ENCODE measurements at places on chromosomes 11 and 22.
A peak's percentile ranks its signal among the peaks of the same experiment; 100 is the strongest.

- DNase-seq: peak; percentile 30
Observed at GRCh38 chr11:78961937-78962701, 387.5 kb upstream of the NARS2 start.

DNA sequence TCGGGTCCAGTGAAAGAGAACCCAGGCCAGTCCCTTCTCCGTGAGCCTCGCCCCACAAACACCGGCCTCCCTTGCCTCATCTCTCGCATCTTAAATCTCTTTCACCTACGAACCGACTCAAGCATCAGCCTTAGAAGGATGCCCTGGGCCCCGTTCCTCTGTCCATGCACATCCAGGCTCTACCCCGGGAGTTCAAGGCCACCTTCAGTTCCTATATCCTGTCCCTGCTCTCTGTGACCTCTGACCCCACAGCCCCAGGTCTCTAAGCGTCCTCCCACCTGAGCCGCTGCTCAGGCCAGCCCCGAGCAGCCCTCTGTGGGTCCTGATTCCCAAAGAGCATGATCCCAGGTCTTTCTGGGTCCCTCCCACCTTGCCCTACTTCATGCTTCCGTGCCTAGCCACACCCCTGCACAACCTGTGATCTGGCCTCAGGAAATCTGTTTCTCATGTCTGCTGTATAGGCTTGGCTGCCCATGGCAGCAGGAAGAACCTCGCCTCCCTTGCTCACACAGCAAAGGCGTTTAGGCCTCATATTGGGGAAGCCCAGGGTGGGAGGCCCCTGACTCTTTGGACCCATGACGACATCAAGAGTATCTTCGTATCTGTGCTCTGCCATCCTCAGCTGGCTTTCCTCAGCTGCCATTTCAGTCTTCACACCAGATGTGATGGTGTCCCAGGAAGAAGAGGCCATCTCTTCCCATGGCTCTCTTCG is 77.5 kb upstream of the SEPTIN5 start:
- DNase-seq: no peak

GRCh38 chr11:35009191-35009943 is 92.9 kb downstream of the PDHX start:
- peak; percentile 85 for DNase-seq

DNA sequence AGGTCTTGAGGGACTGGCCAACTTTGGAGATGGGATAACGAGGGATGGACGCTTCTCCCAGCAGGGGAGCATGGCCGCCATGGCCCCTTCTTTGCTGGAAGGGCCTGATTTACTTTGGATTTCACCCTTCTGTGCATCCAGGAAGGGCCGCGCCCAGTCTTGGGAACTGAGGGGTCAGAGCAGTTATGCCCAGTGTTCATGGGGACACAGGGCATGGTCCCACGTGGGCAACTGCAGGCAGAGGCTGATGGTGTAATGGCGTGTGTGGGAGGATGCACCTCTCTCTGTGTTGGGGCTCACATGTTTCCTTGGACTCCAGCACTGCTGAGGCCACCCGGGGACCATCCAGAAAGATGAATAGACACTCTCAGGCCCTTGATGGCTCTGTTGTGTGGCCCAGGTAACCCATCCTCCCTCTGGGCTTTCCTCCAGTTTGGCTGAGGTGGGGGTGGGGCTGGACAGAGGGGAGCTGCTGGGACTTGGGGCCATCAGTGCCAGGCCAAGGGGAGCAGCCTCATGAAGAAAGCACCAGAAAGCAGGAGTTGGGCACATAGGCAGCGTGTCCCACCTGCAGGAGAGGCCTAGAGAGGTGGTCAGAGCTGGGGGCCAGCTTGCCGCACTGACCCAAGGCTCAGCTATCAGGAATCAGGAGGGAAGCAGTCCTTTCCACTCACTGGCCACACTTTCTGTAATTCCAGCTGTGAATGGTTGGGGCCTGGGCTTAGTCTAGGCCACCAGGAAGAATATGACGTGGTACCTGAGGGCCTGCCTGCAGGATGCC is 1033.9 kb downstream of the TBC1D22A start:
- DNase-seq: no peak

DNA sequence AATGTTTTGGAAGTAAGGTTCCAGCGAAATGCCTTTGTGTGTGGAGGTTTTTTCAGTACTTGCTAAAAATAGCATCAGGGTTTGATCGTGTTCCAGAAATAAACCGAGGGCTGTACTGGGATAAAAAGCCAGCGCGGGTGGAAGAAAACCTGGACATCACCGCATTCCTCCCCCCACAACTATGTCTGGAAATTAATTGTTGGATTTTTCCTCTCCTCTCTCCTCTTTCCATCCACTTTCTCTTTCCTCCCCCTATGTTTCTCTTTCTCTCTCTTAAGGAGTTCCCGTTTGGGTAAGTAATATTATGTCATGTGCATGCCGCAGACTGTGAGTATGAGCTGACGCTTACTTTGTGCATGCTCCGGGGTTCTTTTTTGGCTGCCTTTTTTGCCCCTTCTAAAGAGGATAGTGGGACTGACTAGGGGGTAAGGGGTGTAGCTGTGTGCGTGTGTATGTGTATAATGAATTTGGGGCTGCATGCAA is 104.2 kb upstream of the HSD17B12 start:
- DNase-seq: peak; percentile 24

- no peak for DNase-seq
Observed at GRCh38 chr11:114228435-114229411, 67.5 kb upstream of the NNMT start.

DNA sequence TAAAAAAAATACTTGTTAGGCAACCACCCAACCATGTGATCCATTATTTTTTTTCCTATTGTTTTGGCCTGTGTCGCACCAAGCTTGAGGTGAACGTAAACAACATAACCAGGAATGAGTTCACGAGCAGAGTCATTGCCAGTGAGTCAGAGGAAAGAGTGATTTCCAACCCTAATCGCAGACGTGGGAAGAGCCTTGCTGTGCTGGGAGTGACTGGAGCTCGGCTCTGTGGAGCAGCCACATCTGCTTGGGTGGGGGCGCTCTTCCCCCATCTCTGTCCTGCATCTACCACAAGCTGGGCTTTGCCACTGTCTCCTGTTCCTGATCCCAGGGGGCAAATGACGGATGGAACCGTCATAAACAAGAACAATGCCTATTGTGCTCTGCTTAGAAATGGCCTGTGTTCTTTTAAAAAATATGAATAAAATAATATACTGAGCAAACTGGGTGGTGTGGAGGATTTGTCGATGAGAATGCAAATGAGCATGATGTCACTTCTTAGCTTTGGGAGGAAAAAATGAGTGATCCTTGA is 210.0 kb downstream of the KIRREL3 start:
- peak; percentile 85 for DNase-seq

- peak; percentile 81 for DNase-seq
Observed at GRCh38 chr22:45709866-45710265, 38.2 kb downstream of the ATXN10 start.

DNA sequence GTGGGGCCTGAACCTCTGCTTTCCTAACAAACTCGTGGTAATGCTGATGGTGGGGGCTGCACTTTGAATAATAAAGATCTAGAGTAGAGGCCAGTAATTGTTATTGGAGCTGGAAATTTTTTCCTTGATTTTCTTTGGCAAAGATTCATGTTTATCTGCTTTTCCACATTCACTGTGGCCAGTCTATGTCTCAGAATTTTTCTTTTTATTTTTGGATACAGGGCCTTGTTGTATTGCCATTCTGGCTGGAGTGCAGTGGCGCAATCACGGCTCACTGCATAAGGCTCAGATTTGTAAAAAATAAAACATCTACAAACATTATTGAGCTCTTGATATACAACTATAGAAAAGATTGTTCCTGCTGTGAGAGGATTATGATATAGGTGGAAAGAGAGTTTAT is 1.6 kb downstream of the TMEM135 start:
- no peak for DNase-seq

DNA sequence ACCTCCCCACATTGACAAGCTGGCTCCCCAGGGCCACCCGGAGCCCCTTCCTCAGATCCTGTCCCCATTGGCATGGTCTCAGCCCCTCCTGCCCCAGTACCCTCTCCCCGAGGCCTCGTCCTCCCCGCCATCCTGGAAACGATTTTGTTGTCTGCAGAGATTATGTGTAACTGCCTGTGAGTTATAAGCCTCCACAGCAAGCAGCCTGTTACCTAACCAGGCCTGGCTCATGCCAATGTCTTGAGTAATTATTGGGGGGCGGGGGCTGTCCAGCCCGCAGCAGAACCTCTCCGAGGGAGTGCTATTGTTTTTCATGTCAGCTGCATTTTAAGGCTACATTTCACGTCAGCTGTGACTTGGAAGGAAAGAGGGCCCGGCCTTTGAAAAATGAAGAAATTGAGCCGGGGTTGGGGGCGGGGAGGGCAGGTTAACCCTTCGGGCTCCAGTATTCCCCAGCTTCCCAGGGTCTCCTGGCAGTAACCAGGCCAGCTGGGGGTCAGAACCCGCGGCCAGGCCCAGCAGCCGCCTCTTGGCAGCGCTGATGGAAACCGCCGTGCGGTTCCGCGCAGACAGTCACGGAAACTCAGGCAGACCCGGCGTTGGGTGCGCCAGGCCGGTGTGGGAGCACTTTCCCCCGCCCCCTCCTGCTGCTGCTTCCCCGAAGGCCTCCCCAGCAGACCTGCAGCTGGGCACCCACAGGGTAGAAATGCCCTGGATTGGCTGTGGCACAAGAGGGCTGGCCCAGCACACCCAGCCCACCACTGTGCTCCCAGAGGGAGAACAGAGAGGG is 59.5 kb downstream of the CDKN1C start:
- DNase-seq: peak; percentile 93

GRCh38 chr22:42933485-42934091 is 76.5 kb upstream of the ARFGAP3 start:
- DNase-seq: peak; percentile 94

DNA sequence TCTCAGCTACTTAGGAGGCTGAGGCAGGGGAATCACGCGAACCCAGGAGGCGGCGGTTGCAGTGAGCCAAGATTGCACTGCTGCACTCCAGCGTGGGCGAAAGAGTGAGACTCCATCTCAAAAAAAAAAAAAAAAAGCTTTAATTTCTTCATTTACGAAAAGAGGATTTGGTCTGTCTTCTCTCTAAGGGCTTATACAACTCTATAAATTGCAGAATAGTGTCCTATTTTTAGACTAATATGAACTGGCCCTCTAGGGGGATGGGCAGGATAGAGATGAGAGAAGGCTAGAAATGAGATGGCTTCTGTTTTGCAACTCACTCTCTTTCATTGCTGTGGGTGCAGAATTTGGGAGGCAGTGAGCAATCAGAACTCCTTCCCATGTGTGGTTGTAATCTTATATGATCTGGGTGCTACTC is 11.3 kb downstream of the MAML2 start:
- no peak for DNase-seq

DNA sequence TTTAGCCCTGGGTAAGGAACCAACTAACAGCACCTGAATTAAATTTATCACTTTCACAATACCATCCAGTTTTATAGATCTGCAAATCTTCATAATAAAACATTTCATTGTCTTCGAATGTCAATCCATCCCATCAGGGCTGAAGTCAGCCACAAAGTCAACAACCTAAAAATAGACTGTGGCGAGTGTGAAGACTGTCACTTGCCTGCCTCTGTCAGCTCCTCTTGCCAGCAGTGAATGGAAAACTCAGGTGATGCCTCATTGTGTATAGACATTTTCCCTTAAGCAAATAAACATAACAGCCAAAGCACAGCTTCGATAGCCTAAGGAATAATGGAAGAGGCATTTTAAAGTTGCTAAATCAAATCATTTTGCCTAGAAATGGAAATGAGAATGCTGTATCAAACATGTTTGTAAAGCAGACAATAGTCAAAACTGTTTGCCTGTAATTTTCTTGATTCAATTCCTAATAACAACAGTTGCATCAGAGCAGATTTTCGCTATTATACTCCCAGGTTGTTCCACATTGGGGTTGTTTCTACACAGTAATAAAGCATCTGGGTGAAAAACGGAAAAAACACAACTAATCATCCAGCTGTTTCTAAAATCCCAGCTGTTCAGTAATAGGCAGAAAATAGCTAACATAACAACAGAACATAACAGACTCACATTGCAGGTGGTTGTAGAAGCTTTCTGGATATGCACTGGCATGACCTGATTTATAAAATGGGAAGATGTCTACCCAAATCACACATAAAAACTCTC is 15.7 kb downstream of the KCNA4 start:
- DNase-seq: no peak

Measured in fibroblast of mammary gland (primary cell).